Central memory CD4-positive, alpha-beta T cell (primary cell): ENCODE measurements at places on chromosomes 2 and 18.
A peak's percentile ranks its signal among the peaks of the same experiment; 100 is the strongest.

- no peak for DNase-seq
Measured at GRCh38 chr2:149575277-149575676, 12.3 kb downstream of the MMADHC start.

- DNase-seq = no peak
Measured at GRCh38 chr2:53505826-53506225, 261.8 kb upstream of the CHAC2 start.

DNA sequence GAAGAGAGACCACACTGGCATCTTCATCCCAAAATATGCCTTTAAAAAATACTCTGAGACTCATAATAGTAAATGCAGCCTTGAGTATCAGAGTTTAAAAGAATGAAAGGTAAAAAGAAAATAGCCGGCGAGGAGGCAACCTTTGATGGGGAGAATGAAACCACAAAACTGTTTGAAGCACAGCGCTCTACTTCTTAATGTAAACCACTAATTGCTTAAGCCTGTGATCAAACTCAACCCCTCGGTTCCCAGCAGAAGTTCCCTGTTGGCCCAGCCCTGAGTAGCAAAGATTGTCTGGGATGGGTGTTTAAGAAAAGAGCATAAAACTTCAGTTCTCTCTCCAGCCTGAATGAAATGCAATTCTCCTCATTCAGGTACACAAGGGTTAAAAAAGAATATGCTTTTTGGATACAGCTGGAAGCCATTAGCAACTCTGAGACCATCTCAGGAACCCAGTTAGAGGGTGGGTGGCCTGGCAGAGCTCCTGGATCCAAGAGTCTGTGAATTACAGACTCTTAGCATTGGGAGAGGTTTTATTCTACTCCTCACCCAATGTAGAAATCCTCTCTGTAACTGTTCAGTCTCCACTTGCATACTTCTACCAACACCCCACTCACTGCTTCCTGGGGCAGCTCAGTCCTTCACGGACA lies 44.8 kb downstream of the VIT start:
- no peak for DNase-seq

DNA sequence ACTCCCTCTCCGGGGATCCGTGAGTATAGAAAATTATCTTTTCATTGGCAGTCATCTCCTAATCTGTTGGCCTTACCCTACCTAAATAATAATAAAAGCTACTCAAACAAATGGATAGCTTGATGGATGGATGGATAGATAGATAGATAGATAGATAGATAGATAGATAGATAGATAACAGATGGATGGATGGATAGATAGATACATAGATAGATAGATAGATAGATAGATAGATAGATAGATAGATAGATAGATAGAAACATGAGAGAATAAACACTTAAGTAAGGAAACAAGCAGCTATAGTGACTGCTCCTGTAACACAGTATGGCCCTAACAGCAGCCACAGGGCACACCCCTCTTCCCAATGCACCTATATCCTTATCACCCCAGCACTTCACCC lies 35.1 kb downstream of the MRPL30 start:
- no peak for DNase-seq

GRCh38 chr2:74037379-74037860 lies 52.7 kb downstream of the TET3 start:
- DNase-seq = no peak

DNA sequence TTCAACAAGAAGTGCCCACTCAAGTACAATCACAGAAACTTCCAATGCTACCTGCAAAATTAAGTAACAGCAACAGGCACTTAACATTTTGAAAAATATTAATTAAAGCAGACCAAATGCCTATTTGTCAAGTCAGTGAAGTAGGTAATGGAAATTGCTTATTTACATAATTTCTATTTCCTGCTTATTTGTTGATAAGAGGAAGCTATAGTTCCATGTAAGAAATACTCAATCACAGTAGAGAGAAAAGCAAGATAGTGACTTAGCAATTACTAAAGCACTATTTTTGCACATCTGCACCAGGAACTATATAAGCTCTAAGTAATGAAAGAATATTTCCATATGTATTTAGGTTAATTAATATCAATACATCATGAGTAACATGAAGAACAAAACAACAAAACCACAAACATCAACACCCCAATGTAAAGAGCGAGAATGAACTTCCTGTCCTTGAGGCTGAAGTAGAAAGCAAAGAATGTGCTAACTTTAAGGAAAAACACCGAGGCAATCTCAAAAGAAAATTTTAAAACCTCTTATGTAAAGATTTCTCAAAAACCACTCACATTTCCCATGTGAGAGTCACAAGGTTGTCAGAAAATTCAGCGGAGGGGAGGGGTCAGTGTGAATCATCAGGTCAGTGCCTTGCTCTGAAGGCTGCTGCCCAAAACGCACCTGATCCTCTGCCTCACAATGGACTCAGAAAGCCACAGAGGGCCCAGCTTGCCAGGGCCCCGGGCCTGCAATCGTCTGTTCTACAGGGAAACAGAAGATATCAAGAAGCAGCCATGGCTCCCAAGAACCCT lies 12.5 kb downstream of the NPC1 start:
- peak; percentile 48 for DNase-seq

GRCh38 chr2:241417626-241418025 lies 61.5 kb downstream of the FARP2 start:
- DNase-seq = no peak

DNA sequence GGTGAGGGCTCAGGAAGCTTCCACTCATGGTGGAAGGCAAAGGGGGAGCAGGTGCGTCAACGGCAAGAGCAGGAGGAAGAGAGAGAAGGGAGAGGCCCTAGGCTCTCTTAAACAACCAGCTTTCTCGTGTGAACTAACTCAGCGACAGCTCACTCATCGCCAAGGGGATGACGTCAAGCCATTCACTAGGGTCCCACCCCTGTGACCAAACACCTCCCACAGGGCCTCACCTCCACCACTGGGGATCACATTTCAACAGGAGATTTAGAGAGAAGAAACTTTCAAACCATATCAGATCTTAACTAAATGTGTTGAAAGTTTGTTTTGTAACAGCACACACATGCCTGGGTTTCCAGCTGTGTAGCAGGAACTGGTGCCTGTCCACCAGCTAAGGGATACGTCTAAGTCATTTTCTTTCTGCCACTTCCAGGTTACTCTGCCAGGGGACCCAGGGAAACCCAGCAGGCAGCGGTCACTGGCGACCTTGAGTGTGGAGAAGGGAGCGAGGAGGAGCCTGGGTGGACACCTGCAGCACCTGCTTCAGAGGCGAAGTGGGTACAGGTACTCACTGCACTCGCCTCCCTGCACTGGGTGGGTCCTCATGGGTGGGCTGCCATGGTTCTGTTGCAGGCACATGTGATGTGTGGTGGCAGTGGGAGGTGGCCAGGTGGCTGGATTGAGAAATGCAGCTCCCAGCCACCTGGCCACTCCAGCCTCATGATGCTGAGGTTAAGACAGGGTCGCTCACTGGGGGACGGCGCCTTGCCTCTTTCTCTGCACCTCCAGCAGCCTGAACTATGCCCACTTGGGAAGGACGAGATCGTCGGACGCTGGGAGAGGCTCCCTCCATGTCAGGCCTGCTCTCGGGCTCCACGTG lies 8.4 kb upstream of the GPC1 start:
- DNase-seq = no peak

DNA sequence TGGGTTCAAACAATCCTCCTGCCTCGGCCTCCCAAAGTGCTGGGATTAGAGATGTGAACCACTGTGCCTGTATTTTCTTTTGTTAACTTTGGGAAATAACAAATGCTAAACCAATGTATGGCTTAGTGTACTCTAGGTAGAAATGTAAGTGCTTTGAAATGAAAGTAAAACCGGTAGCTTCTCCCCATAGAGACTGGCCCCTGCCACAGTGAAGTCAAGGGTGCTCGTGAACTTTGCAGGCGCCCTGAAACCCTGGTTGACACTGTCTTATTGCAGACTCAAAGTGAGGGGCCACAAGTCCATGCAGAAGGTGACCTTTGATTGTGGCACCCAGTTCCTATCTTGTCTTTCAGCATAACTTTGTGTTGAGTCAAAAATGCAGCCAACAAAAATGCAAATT lies 24.2 kb upstream of the MTCL1 start:
- no peak for DNase-seq

DNA sequence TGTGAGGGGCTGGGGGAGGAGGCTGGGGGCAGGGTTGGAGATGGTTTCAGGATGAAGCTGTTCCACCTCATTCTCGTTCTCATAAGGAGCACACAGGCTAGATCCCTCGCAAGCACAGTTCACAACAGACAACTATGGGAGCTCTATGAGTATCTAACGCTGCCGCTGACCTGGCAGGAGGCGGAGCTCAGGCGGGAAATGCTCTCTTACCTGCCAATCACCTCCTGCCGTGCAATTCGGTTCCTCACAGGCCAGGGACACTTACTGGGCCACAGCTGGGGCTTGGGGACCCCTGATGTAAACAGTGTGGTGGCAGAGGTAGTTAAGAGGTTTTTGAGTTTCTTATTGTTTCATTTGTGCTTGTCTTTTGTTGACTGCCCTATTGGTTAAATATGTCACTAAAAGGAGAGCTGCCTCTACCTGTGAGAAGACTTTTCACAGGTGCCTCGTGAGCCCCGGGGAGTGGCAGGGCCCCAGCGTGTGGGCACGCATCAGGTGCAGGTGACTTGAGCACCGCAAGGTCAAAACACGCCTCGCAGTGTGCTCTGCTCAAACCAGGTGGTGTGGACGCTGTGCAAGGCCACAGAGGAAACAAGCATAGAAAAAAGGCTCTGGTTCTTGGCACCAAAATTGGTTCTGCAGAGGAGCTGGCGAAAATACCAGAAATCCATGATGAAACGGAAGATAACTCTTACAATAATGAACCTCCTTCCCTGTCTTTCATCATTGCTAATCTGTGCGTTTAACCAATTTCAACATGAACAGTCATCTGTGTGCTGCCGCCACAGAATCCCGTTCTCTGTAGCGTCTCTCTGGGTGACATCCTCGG lies 10.2 kb downstream of the MLPH start:
- no peak for DNase-seq
